NCI-H510A treated with DMSO at 0.1 percent for 48 hours (cell line): ENCODE measurements at places on chromosomes 6 and 20.

DNA sequence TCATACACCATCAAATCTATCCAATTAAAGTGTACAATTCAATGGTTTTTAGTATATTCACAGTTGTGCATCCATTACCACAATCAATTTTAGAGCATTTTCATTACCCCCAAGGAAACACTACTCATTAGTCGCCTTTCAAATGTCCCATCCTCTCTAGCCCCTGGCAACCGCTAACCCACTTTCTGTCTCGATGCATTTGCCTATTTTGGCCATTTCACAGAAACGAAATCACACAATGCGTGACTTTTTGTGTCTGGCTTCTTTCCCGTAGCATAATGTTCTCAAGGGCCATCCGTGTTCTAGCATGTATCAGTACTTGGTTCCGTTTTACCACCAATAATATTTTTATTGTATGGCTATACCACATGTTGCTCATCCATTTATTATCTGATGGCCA lies 51.7 kb downstream of the PPP1R3G start:
- DNase-seq: no peak

GRCh38 chr6:43402820-43403219 lies 24.5 kb upstream of the ABCC10 start:
- no peak for DNase-seq

DNA sequence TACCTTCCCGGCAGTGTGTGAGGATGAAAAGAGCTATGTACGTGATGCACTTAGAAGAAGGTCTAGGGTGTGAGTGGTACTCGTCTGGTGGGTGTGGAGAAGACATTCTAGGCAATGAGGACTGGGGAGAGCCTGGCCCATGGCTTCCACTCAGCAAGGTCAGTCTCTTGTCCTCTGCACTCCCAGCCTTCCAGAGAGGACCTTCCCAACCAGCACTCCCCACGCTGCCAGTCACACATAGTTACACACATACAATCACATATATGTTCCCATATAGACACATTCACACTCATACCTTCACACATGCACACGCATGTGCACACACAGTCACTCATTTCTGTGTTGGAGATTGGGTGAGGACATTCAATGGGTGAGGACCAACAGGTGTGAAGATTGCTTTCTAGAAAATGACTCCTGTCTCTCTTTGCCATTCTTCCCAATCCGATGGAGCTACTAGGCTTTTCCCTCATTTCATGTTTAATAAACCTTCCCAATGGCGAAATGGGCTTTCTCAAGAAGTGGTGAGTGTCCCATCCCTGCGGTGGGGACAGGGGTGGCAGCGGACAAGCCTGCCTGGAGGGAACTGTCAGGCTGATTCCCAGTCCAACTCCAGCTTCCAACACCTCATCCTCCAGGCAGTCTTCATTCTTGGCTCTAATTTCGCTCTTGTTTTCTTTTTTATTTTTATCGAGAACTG lies 30.4 kb downstream of the SRSF3 start:
- no peak for DNase-seq

DNA sequence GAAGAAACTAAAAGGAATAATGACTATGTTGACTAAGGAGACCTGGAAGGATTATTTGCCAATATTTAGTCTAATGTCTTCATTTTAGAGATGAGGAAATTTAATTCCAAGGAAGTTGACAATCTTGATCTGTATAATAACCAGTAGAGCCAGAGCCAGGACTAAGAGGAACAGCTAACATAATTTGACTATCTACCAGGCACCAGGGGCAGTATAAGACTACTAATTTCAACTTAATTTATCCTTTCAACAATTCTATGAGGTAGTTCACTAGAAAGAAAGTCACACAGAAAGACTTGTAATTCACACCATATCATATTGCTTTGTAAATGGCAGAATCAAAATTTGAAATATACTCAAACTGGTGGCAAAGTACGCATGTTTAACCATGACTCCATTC lies 273.0 kb upstream of the STXBP5 start:
- no peak for DNase-seq

GRCh38 chr6:107437691-107438090 lies 21.7 kb downstream of the PDSS2 start:
- no peak for DNase-seq

DNA sequence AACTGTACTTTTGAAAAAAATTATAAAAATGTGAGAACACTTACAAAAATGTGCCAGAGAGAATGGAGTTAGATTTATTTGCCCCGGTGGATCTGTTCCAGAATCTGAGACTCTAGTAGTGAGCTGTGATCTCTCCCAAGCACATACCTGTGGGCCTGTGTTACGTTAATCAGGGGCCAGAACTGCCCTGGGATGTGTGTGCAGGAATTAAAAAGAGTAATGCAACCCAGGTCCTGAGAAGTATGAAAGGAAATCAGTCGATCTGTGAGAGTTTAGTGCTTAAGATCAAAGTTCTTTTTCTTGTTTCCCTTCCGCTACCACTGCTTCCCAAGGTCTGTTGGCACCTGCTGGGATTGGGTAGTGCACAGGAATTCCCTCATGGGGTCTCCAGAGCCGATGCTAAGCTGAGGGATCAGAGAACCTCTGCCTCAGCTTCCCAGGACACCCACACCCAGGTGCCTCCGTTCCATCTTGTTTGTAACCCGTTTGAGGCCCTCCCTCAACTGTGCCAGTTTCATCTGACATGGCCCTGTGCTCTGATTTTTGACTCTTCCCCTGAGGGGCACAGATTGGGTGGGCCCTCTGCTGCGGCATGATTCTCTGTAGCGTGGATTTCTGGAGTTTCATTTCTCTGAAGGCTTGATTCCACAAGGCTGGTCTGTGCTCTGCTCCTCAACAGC lies 87.7 kb downstream of the RREB1 start:
- DNase-seq: no peak

DNA sequence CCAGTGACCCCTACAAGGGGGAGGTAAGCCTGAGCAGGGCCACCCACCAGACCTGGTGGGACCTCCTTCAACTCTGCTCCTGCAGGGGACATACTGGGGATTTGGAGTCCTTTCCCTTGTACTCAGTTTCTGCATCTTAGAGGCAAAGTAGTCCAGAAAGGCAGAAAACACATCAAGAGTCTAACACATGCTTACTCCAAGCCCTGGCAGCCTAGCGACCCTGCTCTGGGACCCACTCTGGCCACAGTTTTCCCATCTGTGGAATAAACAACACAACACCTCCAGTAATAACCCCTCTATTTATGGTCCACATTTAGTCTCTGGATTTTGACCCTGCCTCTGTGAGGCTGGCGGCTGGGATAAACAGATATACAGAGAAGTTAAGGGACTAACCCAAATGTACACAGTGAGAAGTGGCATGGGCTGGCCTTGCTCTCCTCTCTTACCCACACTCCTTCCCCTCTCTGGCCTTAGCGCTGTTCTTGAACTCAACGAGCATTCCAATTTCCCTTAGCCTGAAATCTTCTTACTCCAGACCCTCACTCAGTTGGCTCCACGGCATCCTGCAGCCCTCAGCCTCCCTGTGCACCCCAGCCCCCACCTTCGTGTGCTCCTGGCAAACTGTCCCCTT lies 16.1 kb upstream of the TLDC2 start:
- no peak for DNase-seq

DNA sequence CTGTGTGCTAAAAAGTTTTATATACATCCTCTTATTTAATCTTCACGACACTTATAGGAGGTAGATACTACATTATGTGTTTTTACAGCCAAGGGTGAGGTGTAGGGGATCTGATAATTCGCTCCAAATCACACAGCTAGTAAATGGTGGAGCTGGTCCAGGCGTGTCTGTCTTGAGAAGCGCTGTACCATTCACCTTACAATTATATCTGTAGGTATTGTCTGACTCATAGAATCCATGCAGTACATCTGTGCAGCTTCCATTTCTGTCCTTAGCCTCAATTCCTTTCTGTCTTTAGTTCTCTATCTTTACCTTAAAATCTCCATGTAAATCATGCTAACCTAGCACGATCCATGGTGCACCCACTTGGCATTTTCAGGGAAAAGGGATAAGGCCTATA lies 120.7 kb downstream of the CARMIL1 start:
- no peak for DNase-seq

- no peak for DNase-seq
Observed at GRCh38 chr6:44263354-44264100, 1.8 kb downstream of the NFKBIE start.

DNA sequence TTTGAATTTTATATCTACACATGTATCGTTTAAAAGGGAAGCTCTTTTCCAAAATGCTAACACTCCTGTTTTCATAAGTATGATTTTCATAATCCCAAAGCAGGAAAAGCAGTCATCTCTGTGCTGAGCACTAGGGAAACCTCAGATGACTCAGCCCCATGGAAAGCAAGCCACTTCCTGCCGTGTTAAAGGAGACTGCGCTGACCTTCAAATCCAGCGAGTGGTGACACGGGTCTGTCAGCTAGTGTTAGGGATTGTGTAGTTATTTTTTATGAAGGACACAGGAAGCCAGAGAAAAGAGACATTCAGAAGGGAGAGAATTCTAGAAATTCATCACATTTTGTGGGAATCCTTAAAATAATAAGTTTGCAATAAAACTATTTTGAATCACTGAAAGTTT lies 57.0 kb upstream of the CD93 start:
- peak; percentile 68 for DNase-seq

DNA sequence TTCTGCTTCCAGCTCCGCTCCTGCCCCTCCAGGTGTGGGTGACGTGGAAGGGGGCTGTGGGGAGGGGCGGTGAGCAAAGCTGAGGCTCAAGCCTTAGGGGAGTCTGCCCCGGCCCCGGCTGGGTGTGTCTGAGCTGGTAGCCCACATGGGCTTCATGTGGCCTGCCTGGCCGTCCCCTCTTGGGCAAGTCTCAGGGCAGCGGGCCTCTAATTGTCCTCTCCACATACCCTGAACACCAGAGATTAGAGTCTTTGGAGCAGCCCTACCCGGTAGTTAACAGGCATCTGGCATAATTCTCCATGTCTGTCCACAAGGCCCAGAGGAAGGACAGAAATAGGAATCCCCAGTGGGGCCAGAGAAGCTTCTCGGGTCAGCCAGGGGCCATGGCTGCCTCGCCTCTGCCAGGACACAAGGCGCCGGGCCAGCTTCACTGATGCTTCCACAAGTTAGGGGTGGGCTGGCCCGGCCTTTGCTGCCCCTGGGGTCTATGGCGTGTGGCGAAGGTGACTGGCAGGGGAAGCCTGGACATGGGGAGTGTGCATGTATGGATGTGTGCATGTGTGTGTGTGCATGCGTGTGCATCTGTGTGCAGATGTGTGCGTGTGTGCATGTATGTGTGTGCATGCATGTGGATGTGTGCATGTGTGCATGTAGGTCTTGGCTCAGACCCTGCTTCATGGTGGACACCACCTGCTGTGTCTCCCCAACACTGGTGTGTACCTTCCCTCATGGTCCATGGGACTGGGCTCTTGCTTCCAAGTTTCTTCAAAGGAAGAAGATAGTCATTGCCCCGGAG lies 24.0 kb downstream of the FRMD1 start:
- no peak for DNase-seq

DNA sequence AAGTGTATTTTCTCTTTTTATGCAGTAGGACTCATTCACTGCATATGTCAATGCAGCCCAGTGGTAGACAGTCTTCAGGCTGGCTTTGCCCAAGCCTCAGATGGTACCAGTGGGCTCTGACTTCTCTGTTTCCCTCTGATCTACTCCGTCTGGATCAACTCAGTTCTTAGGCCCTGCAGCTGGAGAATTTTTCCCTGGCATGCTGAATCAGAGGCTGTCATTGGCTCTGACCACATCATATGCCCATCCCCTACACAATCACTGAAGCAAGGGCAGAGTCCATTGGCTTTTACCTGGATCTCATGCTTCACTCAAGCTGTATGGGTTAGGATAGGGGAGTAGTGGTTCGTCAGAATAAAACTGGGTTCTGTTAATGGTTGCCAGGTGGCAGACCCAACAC lies 57.8 kb downstream of the KIZ start:
- DNase-seq: no peak

DNA sequence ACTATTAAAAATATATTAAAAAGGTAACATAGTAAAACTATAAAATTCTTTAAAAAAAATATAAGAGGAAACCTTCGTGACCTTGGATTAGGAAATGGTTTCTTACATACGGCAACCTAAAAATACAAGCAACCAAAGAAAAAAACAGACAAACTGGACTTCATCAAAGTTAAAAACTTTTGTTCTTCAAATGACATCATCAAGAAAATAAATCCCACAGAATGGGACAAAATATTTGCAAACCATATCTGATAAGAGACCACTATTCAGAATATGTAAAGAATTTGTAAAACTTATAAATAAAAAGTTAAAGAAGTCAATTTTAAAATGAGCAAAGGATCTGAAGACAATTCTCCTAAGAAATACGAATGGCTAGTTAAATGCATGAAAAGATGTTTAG lies 110.0 kb downstream of the ATG5 start:
- DNase-seq: no peak

GRCh38 chr6:56746767-56747504 lies 104.2 kb upstream of the DST start:
- DNase-seq: peak; percentile 72

DNA sequence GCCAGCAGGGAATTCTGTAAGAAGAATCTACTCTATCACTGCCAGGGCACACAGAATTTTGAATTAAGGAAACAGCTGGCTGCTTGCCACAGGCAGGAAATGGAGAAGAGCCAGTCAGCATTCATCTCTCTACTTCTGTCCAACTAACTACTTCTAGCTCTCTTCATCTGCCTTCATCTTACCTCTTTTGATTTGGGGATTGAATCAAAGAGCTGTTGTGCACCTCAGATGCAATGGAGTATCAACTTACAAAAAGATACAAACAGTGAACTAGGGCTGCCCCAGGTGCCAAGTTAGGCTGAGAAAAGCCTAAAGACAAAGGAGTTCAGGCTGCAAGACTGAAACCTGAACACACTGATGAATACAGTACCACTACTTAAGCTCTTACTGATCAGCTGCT lies 82.0 kb downstream of the PTPRK start:
- peak; percentile 12 for DNase-seq

GRCh38 chr6:84258866-84259265 lies 31.4 kb upstream of the CEP162 start:
- DNase-seq: no peak

DNA sequence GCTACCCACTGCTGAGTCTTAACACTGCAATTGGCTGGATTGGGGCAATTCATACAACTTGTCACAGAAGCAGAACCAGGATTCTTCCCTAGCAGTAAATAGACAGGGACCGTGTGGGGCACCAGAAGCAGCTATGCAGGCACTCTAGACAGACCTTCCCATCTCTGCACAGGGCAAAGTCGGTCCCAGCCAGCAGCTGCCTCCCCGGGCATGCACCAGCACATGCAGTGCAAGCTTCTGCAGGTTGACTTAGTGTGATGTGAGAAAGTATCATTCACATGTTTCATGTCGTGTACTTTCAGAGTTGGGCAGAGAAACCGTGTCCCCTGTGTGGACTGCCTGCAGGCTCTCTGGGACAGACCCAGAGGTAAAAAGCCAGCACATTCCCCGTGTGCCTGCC lies 98.0 kb upstream of the FOXA2 start:
- DNase-seq: no peak

GRCh38 chr20:24784607-24785006 lies 164.5 kb upstream of the CST7 start:
- DNase-seq: no peak

- peak; percentile 38 for DNase-seq
Observed at GRCh38 chr6:99614430-99615186, 8.0 kb downstream of the PRDM13 start.

GRCh38 chr6:4565301-4566250 lies 210.6 kb upstream of the CDYL start:
- DNase-seq: no peak

- DNase-seq: no peak
Observed at GRCh38 chr6:48986105-48986504, 476.9 kb downstream of the MMUT start.

GRCh38 chr20:58646257-58646656 lies 4.8 kb upstream of the STX16 start:
- no peak for DNase-seq

GRCh38 chr6:126721581-126722160 lies 381.8 kb downstream of the CENPW start:
- DNase-seq: no peak

GRCh38 chr20:52054123-52054522 lies 137.5 kb downstream of the ZFP64 start:
- DNase-seq: no peak
